ENCODE measurements at places on chromosomes 6 and 20. TPM values are rescaled to one million over a fixed set of nuclear protein-coding genes. Genes with fewer than 3 reads are reported as not detected.

FAXC gene
- total RNA-seq = 0.20 TPM

TNFAIP3 gene
- total RNA-seq = 7.6 TPM

OCSTAMP gene
- not detected for total RNA-seq

MACROD2 gene
- not detected for total RNA-seq

GPX5 gene
- total RNA-seq = not detected

TP53TG5 gene
- not detected for total RNA-seq

CD40 gene
- 10.9 TPM for total RNA-seq

PRDM13 gene
- total RNA-seq = not detected

MYLK4 gene
- total RNA-seq = 0.05 TPM

CDH4 gene
- total RNA-seq = 3.6 TPM

CALHM6 gene
- not detected for total RNA-seq

PAK5 gene
- not detected for total RNA-seq

UBE2V1 gene
- 77.2 TPM for total RNA-seq

IL17A gene
- not detected for total RNA-seq

RAET1G gene
- total RNA-seq = 0.34 TPM

HLA-B gene
- total RNA-seq = 1,271 TPM

PTPN1 gene
- 96.8 TPM for total RNA-seq

RNF114 gene
- 109 TPM for total RNA-seq

IRF4 gene
- total RNA-seq = not detected

GMEB2 gene
- 11.5 TPM for total RNA-seq

TXLNB gene
- total RNA-seq = 0.53 TPM

L3MBTL3 gene
- total RNA-seq = 12.6 TPM

C6orf118 gene
- total RNA-seq = not detected

FAM8A1 gene
- 9.6 TPM for total RNA-seq

FAM83D gene
- 51.6 TPM for total RNA-seq

ACTL10 gene
- 1.6 TPM for total RNA-seq

SLC12A5 gene
- total RNA-seq = under 0.01 TPM

PGC gene
- total RNA-seq = not detected

TCF19 gene
- total RNA-seq = 50.2 TPM
